Stimulated activated CD4-positive, alpha-beta T cell treated with anti-CD3 and anti-CD28 coated beads, Interleukin-4, amount 100 ng/mL, for 24 hours (primary cell): ENCODE measurements at places on chromosomes 6 and 20.

- DNase-seq, result no peak
These were observed 69.2 kb downstream of the PDE7B start for GRCh38 chr6:135920689-135921088.

- DNase-seq, result no peak
These were observed 246.2 kb downstream of the LRFN2 start for GRCh38 chr6:40340957-40341356.

DNA sequence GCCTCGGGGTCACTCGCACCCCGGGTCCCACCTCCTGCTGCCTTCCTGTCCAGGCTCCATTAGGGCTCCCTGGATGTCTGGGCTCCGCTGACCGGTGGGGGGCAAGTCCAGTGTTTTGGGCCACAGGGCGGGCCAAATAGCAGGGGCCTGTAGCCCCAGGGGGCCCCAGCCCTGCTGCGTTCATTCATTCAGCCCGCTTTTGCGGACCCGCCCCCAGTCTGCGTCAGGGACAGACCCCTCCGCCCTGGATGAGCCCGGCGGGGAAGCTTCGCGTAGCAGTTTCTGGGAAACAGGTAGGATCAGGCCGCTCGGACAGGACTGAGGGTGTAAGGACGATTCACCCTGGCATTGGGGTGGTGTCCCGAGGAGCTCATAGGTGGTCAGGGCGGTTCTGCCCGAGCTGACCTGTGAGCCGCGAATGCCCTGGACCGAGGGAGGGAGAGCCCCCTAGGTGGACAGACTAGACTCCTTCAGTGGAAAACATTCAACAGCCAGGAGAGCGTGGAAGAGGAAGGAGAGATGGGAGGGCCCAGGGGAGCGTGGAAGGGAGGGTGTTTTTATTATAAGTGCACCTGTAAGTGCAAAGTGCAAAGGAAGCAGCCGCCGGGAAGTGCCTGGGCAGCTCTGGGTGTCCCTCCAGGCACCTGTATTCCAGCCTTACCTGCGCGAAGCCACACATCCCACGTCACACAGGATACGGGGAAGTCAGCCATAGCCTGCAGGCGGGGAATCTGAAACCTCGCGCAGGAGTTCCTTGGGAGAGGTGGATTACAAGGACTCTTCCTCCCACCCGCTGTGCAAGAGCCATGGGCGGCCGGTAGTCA, 662 bp downstream of the ENTPD6 start:
- DNase-seq, result peak; percentile 29

DNA sequence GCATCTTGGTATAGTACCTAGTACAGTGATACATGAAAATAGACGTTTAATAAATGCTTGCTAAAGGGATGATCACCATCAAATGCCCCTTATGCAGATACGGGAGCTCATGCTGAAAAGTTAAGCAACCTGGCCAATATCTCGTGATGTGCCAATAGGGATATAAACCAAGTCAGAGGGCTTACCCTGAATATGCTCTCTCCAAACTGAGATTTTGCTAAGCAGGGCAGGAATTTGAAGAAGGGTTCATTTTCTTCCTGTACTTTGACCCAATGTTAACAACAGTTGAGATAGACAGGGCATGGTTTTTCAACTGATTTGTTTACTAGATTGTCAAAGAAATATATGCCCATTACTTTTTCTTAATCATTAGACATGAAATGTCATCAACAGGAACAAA, 219.3 kb upstream of the PREP start:
- no peak for DNase-seq

GRCh38 chr6:169253337-169254238, at the start of gene THBS2:
TSS of gene THBS2 (minus strand) at chr6:169253846. CDS start at chr6:169250784, 3,062 bp downstream.
- no peak for DNase-seq

- DNase-seq, result no peak
These were observed 231.5 kb downstream of the C6orf118 start for GRCh38 chr6:165077876-165078275.

- DNase-seq, result no peak
These were observed 11.6 kb upstream of the MTG2 start for GRCh38 chr20:62171245-62171644.

GRCh38 chr20:14544688-14545087, 207.3 kb upstream of the FLRT3 start:
- DNase-seq, result no peak

GRCh38 chr6:117840541-117840983, 66.5 kb upstream of the SLC35F1 start:
- no peak for DNase-seq

- peak; percentile 66 for DNase-seq
These were observed 17.9 kb downstream of the HLA-G start for GRCh38 chr6:29845405-29846006.

DNA sequence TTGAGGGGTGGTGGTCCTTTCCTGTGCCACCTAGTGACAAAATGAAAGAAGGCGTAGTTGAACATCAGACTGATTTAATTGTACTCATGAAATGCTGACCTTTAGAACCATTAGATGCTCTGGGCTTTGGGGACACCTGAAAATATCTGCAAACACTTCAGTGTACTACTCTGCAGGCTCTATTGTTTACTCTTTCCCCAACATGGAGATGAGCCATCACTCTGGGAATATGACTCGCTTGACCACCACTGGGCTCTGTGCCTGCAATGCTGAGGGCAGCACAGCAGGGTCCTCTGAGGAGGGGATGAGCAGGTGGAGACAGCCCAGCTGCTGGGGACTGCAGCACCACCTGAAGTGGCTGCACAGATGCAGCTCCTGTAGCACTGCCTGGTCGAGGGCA, 74.8 kb upstream of the SLC24A3 start:
- no peak for DNase-seq

GRCh38 chr6:158157064-158157764, 10.8 kb downstream of the SERAC1 start:
- no peak for DNase-seq

GRCh38 chr6:136761227-136761922, 30.9 kb downstream of the MAP3K5 start:
- no peak for DNase-seq

- DNase-seq, result peak; percentile 32
These were observed 71.6 kb downstream of the GPX5 start for GRCh38 chr6:28597217-28597835.

- no peak for DNase-seq
These were observed 688.4 kb downstream of the HTR1B start for GRCh38 chr6:76774781-76775384.

GRCh38 chr20:63573647-63574131, 350 bp downstream of the HELZ2 start:
- DNase-seq, result no peak

GRCh38 chr20:38049800-38050199, 16.3 kb downstream of the RPRD1B start:
- no peak for DNase-seq

- no peak for DNase-seq
These were observed 252.7 kb downstream of the DHX35 start for GRCh38 chr20:39214828-39215227.

DNA sequence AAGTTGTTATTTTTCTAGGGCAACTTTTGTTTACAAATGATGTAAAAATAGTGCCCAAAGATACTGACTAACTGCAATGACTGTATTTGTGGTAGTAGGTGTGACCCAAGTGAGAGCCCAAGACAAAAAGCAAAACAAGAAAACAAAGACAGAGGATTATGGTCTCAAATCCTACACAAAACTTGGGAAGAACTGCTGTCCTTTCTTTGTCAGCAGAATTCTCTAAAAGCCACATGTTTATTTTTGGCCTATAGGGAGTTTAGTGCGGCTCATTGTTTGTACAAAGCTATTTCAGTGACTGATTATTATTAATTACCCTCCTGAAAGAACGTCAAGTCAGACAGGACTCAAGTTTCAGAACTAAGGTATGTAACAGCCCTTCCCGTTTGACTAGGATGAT, 509.2 kb upstream of the SLC35B3 start:
- no peak for DNase-seq

DNA sequence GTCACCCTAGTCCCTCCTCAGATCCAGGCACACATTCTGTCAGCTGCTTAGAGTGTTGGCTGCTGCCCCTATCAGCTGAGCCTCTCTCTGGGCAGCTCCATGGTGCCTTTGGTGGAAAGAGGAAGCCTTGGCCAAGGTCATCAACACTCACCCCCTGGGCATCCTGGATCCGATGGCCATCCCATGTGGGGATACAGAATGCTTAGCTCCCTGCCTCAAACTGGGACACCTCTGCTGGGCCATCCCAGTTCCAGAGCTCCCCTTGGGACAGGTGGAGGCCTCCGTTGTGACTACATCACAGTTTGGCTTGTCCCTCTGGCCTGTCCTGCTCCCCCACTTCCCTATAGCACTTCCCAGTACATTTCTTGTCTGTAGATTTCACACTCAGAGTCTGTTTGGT, 45.6 kb downstream of the TOX2 start:
- no peak for DNase-seq

DNA sequence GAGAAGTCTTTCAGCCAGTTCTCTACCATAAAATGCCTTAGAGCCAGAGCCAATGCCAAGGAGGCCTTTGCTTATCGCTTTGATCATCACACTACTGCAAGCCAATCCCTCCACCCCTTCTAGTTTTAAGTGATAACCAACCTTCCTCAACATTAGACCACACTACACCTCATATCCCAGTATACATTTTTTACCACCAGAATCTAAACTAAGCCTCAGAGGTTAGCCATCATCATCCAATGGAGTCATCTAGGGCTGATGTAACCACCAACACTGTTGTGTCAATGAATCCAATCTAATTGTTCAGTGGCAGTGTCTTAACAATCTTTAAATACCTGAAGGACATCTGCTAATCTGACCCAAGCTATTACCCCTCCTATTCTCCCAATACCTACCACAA, 6.4 kb downstream of the ZUP1 start:
- DNase-seq, result no peak

DNA sequence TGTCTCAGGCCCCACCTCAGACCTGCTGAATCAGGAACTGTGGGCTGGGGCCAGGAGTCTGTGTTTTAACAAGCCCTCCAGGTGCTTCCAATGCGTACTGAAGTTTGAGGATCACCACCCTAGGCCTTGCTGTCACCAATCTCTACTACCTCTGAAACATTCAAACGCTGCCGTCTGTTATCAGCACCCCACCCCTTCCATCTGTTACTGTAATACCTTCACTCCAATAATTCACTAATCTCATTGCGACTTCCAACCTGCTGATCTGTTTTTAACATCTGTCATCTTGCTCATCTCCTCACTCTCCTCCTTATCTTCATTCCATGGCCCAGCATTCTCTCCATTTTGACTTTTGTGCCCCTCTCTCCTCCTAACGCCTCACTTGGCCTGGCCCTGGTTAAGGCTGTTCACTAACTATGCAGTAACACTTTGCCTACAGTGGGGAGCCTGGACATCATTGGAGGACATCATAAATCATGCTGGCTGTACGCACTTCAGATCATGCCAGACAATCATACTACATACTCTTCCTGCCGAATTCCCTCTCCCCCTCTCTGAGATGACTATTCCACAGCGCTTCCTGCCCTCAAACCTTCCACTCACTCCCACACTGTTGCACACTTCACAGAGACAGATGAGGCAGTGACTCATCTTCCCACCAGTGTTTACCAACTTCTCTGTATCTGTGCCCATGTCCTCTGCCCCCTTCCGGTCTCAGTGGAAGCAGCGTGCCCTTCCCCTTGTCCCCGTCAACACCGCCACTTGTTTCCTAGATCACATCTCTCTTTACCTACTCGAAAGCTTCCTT, 3.0 kb upstream of the GUCA1B start:
- DNase-seq, result peak; percentile 24

DNA sequence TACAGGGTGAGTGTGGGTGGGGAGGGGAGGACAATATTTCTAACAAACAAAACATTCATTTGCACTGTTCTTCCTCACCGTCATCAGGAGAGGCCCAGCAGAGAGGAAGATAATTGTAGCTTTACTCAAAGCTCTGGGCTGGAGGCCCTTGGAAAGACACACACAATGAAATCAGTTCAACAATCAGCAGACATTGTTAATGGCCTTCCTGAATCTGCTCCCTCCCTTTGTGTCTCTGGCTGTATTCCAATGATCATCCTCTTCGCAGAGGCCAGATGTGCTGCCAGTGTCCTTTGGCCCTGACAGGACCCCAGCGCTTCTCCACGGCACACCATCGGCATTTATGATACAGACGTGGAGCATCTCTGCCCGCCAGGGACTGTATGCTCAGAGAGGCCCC, 44.6 kb upstream of the LRFN2 start:
- DNase-seq, result no peak

DNA sequence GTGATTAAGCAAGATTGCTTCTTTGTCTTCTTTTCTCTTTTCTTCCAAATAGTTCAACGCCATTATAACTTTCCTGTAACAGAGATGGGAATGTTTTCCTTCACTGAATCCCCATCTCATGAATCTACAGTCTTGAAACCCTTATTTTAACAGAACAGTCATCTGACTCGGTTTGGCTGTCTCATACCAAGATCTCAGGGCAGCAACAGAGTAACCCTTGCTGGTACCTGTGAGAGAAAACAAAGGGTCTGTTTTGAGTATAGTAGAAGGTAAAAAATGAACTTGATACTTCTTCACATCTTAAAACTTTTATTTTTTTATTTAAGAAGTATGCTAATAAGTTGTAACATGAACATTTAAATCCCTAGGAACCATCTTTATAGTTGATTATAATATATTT, 19.6 kb upstream of the DSE start:
- DNase-seq, result no peak

DNA sequence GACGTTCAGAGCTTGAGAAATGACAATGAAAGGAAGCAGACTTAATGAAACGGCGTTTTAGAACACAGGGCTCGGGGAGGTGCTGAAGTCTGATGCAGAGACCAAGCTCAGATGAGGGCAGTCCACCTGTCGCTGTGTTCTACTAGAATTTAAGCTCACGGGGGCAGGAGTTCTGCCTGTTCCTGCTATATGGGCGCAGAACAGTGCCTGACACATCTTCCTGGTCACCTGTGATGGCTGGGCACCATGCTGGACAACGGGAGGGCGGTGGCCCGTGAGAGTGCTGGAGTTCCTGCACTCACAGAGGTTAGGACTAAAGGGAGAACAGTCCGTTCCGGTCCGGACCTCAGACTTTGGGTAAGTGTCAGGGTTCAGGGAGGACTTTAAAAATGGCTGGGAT, 130.6 kb downstream of the ERMARD start:
- DNase-seq, result no peak
